Cortex of kidney (tissue), 1 donor: ENCODE measurements at places on chromosomes 2 and 18.

DNA sequence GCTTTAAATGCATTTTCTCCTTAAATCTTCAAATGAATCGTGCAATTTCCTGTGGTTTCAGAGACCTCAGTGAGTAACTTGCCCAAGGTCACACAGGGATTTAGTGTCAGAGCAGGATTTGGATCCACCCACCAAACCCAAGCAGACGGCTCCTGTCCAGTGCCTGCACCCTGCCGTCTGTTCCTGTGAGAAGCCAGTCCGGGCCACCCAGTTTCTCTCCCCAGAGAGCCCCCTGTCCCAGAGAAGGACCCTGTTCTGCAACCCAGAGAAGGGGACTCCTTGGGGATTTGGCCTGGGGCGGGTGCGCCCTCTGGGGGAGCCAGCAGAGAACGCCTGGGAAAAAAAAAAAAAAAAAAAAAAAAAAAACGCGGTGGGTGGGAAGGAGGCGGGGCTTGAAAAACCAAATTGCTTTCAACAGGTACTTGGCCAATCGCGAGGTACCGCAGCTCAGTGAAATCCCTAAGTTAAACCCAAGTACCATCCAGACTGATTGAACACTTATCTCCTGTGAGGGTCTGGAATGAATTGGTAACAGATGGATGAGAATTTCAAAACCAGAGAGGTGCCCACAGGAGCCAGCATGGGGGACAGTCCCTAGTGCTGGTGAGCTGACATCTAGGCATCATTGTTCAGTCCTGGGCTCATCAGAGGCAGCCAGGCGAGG lies 30.9 kb upstream of the REEP1 start:
- no peak for DNase-seq

DNA sequence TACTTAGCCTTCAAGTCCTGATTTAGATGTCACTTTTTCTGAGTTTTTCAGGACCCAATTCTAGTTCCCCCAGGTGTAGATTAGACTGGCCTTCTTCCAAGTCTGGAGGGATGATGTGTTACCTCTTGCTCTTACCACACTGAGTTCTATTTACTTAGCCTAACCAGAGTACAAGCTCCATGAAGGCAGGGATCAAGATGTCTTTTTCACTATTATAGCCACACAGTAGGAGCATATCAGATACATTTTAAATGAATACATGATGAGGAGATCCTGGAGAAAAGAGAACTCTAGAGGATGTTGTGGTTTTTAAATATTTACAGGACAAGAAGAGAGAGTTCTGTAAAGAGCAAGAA lies 30.3 kb downstream of the TMEM87B start:
- no peak for DNase-seq

DNA sequence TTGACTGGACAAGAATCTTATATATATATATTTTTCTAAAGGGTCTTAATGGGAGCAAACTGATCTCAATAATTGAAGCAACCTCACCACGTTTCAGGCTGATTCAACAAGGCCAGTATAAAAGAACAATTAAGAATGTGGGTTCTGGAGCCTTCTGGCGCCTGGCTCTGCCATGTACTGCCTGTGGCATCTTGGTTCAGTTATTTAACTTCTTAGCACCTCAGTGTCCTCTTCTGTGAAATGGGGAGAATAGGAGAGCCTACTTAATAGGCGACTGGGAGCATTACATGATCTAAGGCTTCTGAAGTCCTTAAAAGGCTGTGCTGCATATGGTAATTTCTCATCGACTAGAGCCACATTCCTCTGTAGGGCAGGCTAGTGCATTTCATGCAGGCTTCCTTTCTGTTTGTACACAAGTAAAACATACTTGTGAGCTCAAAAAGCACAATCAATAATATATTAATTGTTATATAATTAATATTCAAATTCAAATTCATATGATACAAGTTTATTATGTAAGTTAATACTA lies 118.4 kb upstream of the LYPD1 start:
- no peak for DNase-seq

DNA sequence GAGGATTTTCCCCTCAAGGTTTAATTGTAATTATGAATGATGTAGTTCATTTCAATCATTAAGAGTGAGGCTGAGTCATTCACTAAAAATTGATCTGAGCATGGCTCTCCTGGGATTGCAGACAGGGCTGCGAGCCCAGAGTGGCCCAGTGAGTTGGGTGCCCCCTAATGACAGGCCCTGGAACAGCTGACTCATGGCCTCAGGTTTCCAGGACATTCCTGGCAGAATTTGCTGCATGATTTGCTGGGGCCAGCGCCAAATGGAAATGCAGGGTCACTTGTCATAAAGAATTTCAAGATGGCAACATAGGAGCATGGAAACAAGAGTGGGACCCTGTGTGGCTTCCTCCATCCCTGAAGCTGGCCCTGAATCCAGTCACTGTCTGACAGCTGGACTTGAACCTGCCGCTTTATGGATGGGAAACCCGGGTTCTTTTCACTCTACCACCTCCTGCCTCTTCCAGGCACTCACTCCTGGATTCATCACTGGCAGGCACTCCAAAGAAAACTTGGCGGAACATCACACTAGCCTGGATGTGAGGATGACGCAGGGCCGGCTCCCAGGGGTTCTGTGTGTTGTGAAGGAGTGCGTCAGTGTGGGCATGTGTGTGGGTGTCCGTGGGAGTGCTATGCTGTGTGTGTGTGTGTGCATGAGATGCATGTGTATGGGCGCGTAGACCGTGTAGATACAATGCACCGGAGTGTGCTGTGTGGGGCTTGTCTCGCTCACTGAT lies 15.2 kb downstream of the OTOF start:
- no peak for DNase-seq

- no peak for DNase-seq
Observed at GRCh38 chr18:48229552-48229981, 179.6 kb downstream of the ZBTB7C start.
